ENCODE measurements at places on chromosomes 5 and 9.

DNA sequence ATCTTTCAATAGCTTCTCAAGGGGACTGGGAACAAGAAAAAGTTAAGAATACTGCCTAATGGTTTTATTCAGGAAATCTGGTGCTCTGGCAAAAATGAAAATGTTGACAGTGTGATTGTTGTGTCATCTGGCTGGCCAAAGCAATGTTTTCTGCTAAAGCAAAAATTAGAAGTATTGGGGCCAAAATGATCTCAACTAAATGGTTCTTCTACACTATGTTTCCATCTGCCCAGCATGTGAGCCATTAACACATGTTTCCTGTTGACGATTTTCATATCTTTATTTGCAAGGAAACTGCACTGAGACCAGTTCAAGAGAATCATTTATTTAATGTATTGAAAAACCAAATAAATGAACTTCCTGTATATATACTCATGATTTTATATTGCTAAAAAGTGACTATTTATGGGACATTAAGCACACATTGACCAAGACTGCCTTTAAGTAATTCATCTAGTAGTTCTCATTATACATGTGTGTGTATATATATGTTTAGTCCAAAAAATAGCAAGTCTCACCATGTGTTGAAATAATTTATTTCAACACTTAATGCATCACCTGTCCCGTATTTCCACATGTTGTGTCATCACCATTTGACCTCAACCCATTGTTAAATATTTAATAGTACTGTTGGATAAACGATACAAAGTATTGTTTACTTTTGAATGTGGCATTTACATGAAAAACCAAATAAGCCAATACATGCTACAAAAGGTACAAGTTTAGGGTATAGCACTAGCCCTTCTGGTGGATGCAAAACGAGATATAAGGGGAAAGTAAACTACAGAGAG is 7.5 kb upstream of the FST start:
- DNase-seq, result no peak

DNA sequence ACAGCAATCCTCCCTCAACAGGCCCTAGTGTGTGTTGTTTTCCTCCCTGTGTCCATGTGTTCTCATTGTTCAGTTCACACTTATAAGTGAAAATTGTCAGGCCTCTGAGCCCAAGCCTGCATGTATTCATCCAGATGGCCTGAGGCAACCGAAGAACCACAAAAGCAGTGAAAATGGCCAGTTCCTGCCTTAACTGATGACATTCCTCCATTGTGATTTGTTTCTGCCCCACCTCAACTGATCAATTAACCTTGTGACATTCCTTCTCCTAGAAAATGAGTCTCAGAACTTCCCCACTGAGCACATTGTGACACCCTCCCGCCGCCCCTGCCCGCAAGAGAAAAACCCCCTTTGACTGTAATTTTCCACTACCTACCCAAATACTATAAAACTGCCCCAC is 17.4 kb upstream of the TRPC7 start:
- DNase-seq, result no peak

DNA sequence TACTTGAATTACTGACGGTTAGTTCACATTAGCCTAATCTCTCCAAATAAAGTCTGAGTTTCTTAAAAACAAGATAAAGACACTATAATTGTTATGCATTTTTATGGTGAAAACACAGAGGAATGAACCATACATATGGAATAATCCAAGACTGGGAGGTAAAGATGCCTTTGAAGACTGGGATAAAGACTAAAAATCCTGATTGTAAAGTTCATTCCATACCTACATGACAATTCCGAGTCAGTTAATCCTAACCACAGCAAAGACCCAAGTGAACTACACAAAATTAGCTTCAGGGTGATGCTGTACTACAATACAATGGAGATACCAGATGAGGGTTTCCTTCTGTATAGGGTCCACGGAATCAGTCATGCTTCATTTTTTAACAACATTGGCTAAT is 6.3 kb downstream of the AP3B1 start:
- DNase-seq, result no peak

GRCh38 chr9:93096811-93097382 is 880 bp downstream of the CARD19 start:
- DNase-seq, result no peak

DNA sequence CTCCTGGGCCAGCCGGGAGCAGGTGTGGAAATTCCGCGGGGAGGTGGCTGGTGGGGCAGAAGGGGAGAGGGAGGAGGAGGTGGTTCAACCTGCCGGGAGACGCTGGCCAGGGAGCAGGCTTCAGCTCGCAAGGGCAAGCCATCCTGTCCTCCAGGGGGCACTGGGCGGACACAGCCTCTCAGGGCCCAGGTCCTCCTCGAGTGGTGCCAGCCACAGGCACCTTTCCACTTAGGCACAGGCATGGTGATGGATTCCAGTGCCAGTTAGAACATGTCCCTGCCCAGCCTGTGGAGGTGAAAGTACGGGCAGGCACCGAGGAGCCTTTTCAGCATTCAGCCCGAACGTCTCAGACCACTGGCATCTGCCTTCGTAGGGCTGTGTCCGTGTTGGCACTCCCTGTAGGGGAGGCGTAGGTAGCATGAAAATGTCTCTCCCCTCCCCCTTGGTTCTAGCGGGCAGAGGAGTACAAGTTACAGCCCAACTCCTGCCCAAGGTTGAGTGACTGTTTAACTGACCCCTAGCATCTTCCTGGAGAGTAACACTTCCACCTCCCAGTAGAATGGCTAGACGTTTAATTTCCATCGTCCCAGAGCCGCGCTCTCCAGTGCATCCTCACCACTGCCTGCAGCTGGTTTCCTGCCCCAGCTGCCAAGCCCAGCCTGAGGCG is 48.9 kb downstream of the DAB2IP start:
- no peak for DNase-seq

GRCh38 chr9:136881691-136882108 is 4.6 kb upstream of the TRAF2 start:
- no peak for DNase-seq

GRCh38 chr5:132414634-132415378 is 45.3 kb downstream of the SLC22A5 start:
- DNase-seq, result no peak

- no peak for DNase-seq
Measured at GRCh38 chr5:67028371-67028770, 168.2 kb downstream of the CD180 start.

- DNase-seq, result no peak
Measured at GRCh38 chr5:169442403-169442874, 141.1 kb upstream of the SPDL1 start.

- DNase-seq, result no peak
Measured at GRCh38 chr9:107674721-107675277, 185.2 kb upstream of the KLF4 start.

- no peak for DNase-seq
Measured at GRCh38 chr5:129760636-129761325, 12.9 kb downstream of the MINAR2 start.

- no peak for DNase-seq
Measured at GRCh38 chr9:121105531-121105930, 30.8 kb downstream of the CNTRL start.

- DNase-seq, result peak; percentile 46
Measured at GRCh38 chr5:75509956-75510355, 1.5 kb downstream of the CERT1 start.

DNA sequence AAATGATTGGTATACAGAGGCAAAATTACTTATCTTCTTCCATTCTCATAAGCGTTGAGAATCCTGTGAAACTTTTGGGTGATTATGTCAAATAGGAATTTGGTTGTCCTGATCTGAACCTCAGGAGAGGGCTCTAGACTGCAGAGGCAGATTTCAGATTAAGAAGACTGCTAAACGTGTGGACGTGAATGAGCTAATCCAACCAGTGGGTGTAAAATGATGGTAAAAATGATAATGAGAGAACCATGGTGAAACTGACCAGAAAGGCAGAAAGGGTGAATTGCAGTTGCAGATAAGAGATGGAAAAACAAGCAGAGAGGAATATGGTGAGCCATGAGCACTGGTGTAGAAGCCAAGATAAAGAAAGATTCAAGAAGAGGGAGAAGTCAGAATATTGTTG is 1200.2 kb upstream of the CDH6 start:
- DNase-seq, result peak; percentile 38

DNA sequence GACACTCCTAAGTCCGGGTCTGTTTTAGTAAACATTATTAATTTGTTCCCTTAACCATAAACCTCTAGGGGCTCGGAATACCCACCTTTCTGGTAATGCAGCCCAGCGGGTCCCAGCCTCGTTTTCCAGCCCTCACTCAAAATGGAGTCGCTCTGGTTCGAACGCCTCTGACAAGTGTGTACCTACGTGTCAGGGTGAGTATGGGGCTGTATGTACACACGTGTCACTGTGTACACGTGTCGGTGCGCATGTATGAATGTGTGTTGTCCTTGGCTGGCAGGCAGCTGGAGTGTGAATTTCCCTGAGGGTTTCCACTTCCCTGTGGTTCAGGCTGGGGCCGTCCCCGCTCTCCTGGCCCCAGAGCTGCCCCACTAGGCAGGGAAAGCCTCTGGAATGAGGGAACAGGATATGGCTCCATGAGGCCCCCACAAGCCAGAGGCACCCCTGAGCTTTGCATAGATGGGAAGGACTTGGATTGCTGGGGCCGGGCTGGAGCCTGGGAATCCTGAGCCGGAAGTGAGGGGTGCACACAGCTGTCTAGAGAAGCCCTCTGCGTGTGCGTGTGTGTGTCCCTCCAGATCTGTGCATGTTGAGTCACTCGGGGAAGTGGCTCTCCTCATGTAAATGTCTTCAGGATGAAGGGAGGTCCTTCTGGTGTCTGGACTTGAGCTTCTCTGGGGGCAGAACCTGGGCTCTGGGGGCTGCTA is 160.8 kb upstream of the IER5L start:
- no peak for DNase-seq
